Posterior cingulate gyrus (tissue), 11 donors: ENCODE measurements at places on chromosomes 7 and 10.

DNA sequence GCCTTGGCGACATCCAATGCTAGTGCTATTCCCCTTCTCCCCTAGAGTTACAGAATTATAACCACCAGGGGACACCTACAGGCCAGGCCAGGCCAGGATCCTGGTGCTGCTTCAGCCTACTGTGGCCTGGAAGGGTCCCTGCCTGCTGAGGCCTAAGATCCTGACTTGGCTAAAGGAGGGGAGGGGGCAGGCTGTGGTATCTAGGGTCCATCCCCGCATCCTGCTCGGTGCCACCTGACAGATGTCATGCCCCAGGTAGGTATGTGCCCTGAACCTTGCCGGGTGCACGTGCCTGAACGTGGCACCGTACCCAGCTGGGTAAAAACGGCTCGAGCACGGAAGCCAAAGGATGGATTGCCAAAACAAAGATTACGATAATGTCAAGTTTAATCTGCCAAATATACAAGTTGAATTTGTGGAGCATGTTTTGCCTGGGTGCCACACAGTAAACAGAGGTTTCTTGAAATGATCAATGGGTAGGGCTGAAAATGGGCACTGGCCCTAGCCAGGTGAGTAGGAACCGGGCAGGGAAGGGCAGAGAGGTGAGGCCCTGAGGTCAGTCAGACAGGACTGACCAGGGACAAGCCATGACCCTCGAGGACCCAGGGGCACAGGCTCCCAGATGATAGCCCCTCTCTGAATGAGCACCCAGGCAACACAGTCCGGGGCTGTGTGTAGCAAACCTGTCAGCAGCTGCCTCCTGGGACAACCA, 12.6 kb downstream of the PDAP1 start:
- no peak for DNase-seq

GRCh38 chr10:16788125-16788524, 29.1 kb downstream of the RSU1 start:
- no peak for DNase-seq

- no peak for DNase-seq
Measured at GRCh38 chr10:95791425-95791979, 35.5 kb downstream of the ENTPD1 start.

DNA sequence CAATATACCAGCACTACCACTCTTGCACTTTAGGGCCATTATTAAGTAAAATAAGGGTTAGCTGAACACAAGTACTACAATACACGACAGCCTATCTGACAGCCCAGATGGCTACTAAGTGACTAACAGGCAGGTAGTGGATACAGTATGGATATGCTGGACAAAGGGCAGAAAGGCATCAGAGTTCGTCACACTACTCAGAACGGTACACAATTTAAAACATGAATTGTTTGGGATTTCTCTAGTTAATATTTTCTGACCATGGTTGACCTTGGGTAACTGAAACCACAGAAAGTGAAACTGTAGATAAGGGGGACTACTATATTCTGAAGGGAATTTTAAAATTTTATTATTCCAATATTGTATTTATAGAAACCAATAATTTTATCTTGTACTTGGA, 101.3 kb upstream of the SKAP2 start:
- no peak for DNase-seq

GRCh38 chr7:148914208-148914777, 30.2 kb upstream of the EZH2 start:
- peak; percentile 25 for DNase-seq

GRCh38 chr7:151992375-151992774, 33.1 kb upstream of the GALNT11 start:
- peak; percentile 59 for DNase-seq

DNA sequence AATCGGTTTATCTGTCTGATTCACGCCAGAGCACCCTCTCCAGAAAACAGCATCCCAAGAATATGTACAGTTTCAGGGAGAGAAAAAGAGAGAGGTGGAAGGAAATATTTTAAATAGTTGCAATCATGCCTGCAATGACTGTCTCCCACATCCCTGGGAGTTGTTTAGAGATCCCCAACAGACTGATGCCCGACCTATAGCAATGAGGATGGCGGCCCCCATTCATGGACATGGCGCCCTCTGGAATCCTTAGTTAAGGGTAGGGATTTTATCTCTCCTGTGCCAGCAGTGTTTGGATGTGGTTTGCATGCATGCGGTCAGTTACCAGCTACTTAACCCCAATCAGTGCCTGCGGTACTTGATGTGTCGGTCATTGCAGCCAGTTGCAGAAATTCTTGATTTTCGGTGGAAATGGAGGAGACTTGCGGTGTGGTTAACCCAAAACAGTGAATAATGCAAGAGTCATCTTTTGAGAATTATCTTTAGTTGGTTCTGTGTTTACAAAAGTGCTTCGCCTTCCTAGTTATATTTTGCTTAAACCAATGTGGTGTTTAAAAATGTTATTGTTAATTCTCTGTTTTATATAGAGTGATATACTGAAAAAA, 186.0 kb upstream of the TCF7L2 start:
- DNase-seq: no peak

DNA sequence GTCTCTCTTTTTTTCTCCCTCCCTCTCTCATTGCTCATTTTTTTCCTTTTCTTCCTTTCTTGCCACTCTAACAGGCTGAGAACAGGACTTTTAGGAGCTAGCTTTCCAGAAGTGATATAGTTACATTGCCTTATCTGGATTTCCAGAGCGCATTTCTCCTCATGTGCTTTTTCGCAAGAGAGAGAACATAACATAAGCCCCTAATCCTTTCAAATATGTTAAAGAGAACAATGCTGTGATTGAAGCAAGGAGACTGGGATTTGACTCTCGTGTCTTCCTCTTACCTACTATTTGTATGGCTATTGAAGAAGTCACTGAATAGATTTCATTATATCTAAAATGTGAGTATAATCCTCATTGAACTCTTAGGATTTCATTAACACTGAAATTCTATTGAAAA, 101.2 kb upstream of the PRPS1L1 start:
- DNase-seq: no peak

GRCh38 chr7:110839866-110840265, 251.1 kb upstream of the LRRN3 start:
- no peak for DNase-seq

DNA sequence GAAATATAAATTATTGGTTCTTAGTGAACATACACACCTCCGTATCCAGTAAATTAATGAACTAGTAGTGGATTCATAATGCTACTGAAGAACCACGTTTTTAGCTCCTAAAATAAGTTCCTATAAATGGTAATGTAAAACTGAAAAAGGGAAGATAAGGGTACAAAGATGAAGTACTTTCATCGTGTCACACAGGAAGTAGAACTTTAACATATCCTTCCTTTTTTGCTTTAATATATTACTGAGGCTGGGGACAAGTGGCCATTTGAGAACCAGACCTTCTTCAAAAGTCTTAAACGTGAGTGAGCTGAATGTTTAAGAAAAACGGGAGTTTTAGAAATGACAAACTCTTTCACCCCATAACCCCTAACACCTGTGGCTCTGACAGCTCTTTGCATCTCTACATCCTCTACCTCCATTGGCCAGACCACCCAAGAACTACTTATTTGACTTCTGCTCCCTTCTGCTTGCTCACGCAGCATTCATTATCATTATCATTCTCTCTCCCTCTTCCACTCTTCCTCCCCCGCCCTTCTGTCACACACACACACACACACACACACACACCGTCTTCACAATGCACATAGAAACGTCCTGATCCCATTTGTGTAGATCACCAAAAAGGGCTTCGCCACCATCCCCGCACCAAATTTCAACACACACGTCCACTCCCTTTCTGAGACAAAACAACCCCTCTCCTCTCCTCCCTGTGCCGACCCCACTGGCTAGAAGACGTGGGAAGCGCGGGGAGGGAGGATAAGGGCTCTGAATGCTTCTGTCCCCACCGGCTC, 677 bp downstream of the SKAP2 start:
- DNase-seq: no peak

- no peak for DNase-seq
Measured at GRCh38 chr10:85280014-85280413, 951.6 kb downstream of the CCSER2 start.

GRCh38 chr10:44292390-44293002, 92.4 kb downstream of the CXCL12 start:
- no peak for DNase-seq

DNA sequence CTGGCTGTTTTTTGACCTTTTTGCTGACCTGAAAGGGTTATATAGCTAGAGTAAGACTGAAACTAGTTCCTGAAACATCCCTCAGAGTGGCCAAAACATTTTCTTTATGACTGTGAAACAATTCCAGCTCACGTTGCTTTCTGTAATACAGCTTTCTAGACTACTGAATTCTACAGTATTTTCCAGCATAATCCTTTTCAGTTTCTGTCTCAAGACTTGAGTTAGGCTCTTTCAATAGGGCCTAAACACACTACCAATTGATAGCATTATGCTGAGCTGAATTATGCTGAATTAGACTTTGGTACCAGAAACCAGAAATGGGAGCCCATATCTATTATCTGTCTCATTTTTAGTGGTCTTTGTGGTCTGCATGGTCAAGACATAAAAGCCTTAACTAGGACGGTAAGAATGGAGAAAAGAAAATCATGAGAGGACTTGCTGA, 72.6 kb downstream of the EPDR1 start:
- DNase-seq: no peak

GRCh38 chr10:51932530-51932929, 233.1 kb upstream of the CSTF2T start:
- no peak for DNase-seq

DNA sequence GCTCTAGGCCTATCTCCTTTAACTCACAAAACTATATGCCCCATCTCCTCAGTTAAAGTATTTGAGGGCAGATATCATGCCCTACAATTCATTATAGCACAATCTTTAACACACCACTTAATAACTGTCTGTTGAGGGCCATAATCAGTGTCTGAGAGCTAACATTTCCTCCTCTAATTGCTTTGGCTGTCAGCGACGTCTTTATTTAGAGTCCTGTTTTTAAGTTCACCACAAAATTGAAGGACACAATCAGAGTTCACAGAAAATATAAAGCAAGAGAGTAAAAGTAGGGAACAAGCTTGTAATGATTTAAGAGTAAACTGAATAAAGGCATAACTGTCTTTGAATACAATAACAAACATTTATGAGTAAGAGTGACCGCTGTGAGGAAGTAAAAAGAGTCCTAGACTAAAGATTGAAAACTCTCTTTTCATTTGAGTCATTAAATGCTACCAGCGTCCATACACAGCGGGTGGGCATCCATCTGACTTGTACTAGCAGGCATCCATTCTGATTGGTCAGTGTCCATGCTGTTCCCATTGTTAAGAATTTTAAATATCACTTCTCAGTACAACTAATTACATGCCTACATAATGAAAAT, 38.4 kb upstream of the ABCB4 start:
- DNase-seq: no peak

DNA sequence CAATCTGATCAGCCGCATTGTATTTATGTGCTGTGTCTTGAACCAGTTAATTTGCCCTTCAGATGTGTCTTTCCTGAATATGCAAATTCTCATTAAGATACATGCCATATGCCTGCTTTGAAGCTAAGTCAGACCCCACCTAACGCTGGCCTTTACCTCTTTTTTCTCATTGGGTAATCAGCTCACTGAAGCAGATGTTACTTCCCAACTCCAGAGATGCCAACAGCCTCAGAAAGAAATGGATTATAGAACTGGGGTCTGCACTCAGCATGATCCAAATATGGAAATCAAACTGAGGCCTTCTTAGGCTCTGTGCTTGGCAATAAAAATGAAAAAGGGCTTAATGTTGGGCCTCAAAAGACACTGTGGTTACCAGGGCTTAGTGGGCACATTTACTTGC, 113.9 kb downstream of the FZD1 start:
- no peak for DNase-seq

GRCh38 chr10:45023426-45023825, 22.7 kb downstream of the ZNF22 start:
- DNase-seq: no peak

- DNase-seq: no peak
Measured at GRCh38 chr10:11184093-11184492, 166.4 kb downstream of the CELF2 start.

DNA sequence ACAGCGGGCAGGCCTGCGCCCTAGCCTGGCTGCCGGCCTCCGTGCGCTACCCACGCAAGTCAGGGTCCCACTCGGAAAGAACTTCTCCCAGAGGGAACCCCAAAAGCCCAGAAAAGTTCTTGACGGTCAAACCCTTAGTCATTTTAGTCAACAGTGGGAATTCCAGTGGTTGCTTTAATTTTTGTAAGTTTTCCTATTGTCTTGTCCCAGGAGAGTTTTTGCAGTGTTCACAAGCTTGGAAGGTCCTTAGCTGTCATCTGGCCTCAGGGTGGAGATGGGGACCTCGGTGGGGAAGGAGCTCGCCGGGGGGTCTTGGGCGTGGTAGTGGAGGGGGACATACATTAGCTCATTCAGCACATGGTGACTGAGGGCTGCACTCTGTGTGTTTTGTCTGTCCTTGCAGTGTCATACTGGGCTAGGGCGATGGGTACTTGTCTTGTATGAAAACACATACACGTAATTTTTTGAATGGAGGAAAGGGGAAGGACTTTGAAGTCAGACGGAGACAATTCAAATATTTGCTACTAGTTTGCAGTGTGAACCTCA, 736 bp downstream of the MINDY4 start:
- no peak for DNase-seq

DNA sequence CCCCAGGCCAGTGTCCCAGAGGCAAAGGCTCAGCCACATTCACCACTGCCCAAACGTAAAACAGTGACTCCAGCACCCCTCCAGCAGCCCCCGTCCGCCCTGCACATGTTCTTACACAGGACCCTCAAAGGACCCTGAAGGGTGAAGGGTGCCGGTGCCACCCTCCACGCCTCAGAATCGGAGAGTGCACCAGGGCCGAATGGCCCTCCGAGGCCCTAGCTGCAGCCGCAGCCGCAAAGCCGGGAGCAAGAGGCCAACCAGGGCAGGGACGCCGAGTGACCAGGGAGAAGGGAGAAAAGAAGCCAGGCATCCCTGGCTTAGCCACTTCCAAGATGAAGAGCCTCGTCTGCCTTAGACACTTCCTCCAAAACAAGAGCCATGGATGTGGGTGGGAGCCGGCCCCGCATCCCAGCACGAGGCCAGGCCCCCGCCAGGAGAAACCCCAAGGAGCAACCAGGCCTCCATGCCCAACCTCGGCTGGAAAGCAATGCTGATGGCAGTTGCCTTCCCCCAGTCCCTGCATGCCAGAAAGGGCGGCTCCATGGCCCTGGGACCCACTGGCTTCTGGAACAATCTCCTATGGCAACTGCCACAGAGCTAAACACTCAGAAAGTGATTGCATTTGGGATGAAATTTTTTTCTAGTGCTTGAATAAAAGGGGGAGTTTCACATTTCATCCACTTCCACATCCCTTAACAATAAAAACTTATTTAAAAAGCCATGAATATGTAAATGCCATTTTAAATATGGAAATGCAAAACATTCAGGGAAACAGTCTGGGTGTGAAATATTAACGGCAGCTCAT, 92.3 kb downstream of the MAD1L1 start:
- DNase-seq: peak; percentile 34

DNA sequence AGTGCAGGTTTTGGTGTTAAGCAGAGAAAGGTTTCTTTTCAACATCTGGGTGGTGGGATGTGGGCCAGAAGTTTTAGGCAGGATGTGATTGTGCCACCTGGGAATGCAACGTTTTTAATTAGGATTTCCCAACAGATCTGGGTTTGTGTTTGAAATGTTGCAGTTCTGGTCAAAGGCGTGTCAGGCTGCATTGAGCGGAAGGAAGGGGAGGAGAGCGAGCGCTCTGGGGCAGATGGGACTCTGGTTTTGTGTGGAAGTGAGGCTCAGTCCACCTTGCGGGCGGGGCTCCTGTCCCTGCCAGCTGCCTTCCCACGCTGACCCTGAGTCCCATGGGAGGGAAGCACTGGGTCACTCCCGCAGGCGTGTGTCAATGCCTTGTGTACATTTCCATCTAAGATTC, 767.7 kb downstream of the KCNMA1 start:
- no peak for DNase-seq
